ENCODE measurements at places on chromosomes 11 and 22.

DNA sequence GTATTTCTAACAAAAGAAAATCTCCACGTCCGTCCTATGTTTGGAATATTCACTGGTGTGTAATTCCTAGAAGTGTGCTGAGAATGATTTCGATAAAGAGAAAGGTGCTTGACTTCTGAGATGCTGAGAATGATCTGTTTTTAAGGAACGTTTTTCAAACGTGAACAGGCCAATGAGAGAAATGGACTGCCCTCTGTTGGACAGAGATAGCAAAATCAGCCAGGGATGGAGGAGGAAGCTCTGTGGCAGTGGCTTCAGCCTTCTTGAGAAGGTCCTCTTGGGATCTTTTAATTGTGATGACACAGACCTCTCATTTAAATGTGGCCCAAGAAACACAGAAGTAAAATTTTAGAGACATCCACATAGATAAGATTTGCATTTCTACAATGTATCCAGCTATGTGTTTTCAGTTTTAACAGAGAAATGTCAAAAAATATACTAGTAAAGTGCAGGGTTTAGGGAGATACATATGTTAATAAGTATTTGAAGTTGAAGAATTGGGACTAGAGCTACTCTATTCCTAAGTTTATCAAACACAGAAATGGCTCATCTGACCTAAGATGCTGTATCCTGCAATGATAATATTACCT is 84.0 kb upstream of the RCN1 start:
- peak; percentile 32 for DNase-seq

GRCh38 chr11:122160841-122161590 is 45.0 kb upstream of the BLID start:
- no peak for DNase-seq

DNA sequence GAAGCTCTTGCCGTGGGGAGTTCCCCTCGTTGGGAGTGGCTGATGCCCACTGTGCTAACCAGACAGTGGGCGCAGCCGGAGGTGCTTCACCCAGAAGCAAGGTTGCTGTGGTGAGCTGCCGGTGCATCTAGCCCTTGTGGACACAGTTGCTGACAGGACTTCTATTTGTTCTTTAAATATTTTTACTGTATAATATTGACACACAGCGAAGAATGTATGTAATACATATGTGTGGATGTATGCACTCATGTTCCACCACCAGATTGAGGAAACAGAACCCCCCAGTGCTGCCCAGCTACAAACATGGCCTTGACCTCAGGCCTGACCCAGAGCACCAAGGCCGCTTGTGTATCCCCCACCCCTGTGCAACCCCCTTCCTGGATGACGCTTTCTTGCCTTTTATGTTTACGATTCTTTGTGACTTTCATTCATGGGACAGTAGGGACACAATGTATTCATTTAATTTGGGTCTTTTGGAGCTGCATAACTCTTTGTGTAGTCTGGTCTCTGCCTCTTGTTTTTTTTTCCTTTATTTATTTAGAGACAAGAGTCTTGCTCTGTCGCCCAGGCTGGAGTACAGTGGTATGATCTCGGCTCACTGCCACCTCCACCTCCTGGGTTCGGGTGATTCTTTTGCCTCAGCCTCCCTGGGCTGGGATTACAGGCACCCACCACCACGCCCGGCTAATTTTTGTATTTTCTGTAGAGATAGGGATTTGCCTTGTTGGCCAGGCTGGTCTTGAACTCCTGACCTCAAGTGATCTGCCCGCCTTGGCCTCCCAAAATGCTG is 132.6 kb downstream of the TBC1D22A start:
- DNase-seq: no peak

DNA sequence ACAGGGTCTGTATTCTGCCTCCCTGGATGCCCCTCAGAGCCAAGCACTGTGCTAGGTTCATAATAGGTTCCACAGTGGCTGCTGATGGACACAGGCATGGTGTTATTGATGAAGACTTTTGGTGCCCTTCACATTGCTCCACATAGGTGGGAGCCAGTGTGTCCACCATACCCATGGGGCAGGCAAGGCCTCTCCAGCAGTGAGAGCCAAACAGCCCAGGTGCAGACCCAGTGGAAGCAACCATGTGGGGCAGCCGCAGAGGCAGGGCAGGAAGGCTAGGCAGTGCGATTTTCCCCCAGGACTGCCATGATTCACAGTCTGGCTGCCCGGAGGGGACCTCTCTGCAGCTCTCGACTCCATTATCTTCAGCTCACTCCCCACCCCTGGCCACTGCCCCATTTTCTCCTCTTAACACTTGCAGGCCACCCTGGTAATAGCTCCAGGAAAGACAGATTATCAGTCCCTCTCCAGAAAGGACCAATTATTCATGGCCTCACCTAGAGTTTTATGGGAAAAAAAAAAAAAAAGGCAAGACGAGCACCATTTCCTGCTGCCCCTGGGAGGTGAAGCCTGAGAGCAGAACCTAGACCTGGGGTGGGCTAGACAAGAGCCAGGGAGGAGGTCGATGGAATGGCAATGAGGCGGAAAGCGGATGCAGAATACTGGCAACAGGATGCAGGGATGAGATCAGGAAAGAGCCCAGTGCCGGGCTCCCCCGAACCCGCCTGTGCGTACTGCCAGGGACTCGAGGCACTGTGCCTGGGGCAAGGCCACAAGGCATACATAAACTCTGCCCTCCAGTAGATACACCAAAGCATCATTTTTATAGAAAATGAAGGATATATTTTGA is 343.0 kb upstream of the NCAM1 start:
- no peak for DNase-seq

GRCh38 chr22:26777156-26777801 is 119.9 kb downstream of the MIAT start:
- DNase-seq: peak; percentile 71

DNA sequence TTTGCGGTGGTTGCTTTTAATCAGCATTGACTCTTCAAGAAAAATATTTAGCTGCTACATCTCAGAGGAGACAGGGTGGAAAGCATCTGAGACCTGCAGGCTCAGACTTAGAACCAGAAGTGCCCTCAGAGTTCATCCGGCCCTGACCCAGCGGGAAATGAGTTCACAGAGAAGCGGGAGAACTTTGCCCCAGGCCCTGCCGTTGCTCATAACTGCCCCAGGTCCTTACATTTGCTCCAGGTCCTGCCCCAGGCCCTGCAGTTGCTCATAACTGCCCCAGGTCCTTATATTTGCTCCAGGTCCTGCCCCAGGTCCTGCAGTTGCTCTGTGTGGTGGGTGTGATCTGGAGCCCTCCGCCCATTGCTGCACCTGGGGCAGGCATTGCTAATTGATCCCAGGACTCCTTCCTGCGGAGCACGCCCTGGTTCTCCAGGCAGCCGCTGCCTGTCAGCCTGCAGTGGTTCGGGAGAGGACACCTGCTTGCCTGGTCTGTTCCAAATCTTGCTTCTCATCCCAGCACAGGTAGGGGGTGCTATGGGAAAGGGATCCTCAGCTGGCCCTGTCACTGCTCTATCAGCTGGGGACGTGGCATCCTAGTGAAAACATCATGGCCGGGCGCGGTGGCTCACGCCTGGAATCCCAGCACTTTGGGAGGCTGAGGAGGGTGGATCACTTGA is 58.1 kb upstream of the PPP6R3 start:
- no peak for DNase-seq

GRCh38 chr11:9347100-9347499 is 32.7 kb upstream of the TMEM41B start:
- DNase-seq: no peak

DNA sequence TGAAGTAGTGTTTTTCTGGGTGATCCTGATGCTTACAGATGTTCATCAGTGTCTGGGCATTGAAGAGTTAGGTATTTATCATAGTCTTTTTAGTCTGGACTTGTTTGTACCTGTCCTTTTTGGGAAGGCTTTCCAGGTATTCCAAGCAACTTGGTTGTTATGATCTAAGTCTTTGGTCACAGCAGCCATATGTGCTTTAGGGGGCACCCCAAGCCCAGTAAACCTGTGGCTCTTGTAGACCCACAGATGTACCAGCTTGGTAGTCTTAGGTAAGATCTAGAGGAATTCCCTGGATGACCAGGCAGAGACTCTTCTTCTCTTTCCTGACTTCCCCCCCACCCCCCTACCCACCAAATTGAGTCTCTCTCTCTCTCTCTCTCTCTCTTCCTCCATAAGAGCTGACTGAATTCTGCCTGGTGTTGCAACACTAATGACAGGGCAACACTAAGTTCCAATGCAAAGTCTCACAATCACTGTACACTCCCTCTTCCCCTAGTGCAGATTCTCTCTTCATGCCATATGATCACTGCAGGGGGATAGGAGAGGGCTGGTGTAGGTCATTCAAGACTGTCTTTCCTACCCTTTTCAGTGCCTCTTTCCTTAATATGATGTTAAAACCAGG is 24.5 kb upstream of the MMP8 start:
- DNase-seq: no peak

DNA sequence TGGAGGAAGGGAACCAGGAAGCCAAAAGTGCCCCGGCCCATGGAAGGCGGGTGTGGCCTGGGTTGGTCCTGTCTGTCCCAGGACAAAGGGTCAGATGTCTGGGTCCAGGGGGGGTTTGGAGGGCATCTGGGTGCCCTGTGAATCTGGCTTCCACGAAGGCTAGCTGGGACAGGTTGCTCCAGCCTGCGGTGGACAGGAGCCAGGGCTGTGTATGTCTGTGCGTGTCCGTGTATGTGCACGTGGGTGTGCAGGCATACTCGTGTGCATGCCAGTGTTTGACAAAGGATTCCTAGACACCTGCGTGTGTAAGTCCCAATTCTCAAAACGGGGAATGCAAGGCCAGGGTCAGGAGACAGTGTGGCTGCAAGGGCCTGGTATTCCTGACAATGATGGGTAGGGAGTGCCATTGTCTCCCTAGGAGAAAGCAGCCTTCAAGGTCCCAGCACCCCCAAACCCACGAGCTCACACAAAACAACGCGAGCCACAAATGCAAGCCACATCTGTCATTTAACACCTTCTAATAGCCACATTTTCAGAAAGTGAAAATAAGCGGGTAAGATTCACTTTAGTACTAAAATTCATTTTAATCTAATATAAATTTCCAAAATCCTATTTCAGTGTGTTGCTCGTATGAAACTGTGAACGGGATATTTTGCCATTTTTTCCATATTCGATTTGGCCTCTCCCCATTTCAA is 78.4 kb upstream of the WNT7B start:
- DNase-seq: no peak

DNA sequence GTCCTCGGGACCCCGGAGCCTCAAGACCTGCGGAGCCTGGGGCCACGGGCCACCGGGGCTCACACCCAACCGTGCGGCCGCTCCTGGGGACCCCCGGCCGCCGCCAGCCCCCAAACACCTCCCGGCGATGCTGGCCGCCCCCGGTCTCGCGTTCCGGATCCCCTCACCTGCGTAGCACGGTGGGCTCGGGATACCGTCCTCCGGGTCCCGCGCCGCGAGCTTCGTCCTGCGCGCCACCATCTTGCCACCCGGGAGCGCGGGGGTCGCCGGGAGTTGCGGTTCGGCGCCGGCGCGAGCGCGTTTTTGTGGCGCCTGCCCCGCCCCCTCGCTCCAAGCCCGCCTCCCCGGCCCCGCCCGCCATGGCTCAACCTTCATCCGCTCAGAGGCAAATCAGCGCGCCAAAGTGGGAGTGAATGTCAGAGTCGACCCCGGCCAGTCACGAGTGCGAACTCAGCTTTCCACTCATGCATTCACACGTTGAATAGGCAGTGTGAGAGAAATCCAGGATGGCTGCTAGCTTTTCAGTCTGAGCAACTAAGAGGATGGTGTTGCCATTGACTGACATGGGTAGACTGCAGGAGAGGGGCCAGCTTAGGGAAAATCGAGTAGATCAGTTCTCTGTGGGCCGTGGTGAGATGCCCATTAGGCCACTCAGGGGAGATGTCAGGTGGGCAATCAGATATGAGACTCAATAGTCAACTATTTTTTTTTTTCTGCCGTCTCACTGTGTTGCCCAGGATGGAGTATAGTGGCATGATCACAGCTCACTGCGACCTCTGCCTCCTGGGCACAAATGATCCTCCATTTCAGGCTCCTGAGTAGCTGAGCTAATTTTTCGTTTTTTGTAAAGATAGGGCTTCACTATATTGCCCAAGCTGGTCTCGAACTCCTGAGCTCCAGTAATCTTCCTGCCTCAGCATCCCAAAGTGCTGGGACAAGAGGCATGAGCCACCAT is 28.3 kb downstream of the SERHL2 start:
- DNase-seq: peak; percentile 36

GRCh38 chr11:76629116-76629852 is 41.3 kb downstream of the LRRC32 start:
- no peak for DNase-seq

DNA sequence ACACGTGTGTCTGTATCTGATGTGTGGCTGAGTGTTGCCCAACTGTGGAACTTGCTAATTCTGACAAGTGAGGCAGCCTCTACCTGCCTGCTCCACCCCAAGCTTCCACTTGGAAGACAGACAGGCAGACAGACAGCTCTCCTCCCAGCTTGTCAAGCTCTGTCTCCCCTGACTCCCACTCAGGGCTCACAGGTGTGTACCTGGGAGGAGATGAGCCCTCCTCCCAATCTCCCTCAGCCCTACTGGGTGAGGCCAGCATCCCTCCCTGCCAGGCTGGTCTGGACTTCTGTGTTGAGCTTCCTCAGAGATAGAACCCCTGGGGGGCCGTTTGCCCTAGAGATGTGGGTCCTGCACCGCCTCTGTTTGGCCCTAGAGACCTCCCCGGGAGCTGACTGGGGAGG is 1.0 kb upstream of the CHRM1 start:
- DNase-seq: no peak

- no peak for DNase-seq
Measured at GRCh38 chr11:67010296-67010905, 12.5 kb upstream of the SYT12 start.

DNA sequence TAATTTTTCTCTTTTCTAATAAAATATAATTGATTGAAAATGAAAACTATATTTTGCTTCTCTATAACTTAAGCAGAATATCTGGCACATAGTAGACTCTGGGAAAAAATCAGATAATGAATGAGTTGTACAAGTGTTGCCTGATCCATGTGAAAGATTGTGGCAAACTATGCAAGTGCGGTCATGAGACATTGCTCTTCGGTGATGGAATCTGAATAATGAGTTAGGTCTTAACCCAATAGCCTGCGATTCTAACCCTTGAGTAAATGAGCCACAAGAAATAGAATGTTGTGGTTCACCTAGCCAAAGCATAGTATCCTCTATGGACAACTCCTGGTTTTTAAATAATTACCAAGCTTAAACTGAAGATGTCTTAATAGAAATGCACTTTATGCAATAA is 333.7 kb upstream of the LUZP2 start:
- peak; percentile 3 for DNase-seq

DNA sequence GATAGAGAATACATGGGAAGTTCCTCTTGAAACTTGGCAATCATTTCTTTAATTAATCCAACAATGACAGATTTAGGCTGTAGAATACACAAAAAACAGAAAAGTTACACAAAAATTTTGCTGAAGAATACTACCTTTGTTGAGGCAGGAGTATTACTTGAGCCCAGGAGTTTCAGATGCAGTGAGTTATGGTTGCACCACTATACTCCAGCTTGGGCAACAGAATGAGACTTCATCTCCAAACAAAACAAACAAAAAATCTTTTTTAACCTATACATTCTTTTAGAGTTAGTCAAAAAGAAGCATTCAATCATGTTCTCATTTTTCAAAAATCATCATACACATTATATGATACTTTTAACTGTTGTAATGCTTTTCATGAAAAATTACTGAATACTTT is 22.1 kb downstream of the UEVLD start:
- no peak for DNase-seq

- DNase-seq: no peak
Measured at GRCh38 chr11:32402836-32403235, 32.5 kb downstream of the WT1 start.
